Peyer's patch (tissue), 4 donors: ENCODE measurements at places on chromosomes 12 and 14.

DNA sequence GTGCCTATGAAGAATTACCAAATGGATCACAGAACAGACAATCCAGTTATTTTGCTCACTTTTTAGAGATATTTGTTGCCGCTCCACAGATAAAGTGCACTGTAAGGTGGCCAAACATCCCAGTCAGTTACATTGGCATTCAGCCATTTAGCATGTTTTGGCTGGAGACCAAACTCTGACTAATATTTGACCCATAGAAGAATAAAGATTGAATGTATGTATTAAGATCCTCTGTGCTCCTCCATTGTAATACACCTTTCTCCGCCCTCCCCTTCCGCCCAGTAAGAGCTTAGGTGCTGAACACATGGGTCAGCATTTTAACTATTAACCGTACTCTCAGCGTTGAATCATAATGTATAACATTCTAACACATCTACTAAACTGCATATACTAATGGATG lies 163.4 kb downstream of the ANO6 start:
- no peaks in the 10 kb centered on the region for H3K36me3 ChIP-seq
- H3K27ac ChIP-seq: no peak overlapping the region
- no peaks in the 10 kb centered on the region for H3K4me1 ChIP-seq
- DNase-seq: no peak
- no peaks in the 10 kb centered on the region for H3K27me3 ChIP-seq
- H3K4me3 ChIP-seq: no peak overlapping the region

- H3K36me3 ChIP-seq: no peaks in the 10 kb centered on the region
- no peak overlapping the region for H3K27ac ChIP-seq
- no peaks in the 10 kb centered on the region for H3K27me3 ChIP-seq
- H3K4me3 ChIP-seq: no peak overlapping the region
- no peaks in the 10 kb centered on the region for H3K4me1 ChIP-seq
Measured at GRCh38 chr12:5661811-5662210, 229.9 kb downstream of the NTF3 start.

- H3K27me3 ChIP-seq: no peaks in the 10 kb centered on the region
- H3K27ac ChIP-seq: no peak overlapping the region
- peaks cover 20% of the 10 kb centered on the region for H3K36me3 ChIP-seq
- no peak overlapping the region for H3K4me3 ChIP-seq
- H3K4me1 ChIP-seq: no peaks in the 10 kb centered on the region
Measured at GRCh38 chr12:98737322-98737712, 92.2 kb downstream of the APAF1 start.

- H3K4me1 ChIP-seq: peaks cover 3% of the 10 kb centered on the region
- H3K36me3 ChIP-seq: no peaks in the 10 kb centered on the region
- H3K4me3 ChIP-seq: no peak overlapping the region
- H3K27ac ChIP-seq: no peak overlapping the region
- DNase-seq: no peak
Measured at GRCh38 chr14:69669375-69669774, 58.0 kb downstream of the SUSD6 start.

- no peak overlapping the region for H3K27ac ChIP-seq
- no peak for DNase-seq
- no peaks in the 10 kb centered on the region for H3K27me3 ChIP-seq
- H3K4me1 ChIP-seq: no peaks in the 10 kb centered on the region
- no peak overlapping the region for H3K4me3 ChIP-seq
Measured at GRCh38 chr12:86193931-86194330, 62.3 kb downstream of the MGAT4C start.
